ENCODE measurements at places on chromosomes 6 and 20.

DNA sequence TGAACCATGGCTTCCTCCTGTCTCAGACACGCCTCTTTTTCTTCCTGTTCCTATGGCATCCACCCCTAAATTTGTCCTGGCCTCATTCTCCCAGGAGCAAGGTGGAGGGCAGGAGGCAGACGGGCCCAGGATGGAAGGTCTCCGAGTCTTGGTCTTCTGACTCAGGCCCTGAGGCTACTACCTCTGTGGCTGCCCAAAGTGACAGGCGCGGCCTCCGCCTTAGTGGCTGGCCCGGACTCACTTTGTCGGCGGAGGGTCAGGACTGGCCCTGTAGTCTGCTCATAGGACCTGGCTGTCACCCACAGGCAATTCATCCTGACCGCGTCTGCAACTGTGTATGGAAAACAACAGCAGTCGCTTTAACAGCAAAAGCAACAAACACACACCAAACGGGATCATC, 263.1 kb upstream of the SUPT3H start:
- no peaks in the 10 kb centered on the region for H3K4me1 ChIP-seq
- no peaks in the 10 kb centered on the region for H3K36me3 ChIP-seq
- no peak overlapping the region for H3K27ac ChIP-seq
- H3K4me3 ChIP-seq, result no peak overlapping the region
- H3K27me3 ChIP-seq, result peaks cover 18% of the 10 kb centered on the region
- no peak for DNase-seq

DNA sequence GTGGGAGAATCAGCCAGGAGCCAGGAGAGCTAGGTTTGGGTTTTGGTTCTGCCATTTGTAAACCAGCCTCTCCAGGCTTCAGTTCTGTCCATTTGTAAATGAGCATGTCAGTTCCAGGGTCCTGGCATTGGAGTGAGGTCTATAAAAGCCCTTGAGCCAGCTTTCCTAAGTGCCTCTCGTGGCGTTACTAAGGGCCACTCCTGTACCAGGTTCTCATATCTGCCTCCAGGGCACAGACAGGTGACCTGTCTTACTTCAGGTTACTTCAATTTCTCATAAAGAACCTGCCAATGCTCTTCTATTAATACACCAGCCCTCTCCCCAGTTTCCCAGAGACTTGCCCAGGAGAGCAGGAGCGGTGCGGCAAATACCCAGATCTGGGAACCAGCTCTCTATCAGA, 101.9 kb downstream of the VEGFA start:
- peaks cover 6% of the 10 kb centered on the region for H3K27me3 ChIP-seq
- H3K4me3 ChIP-seq, result no peak overlapping the region
- DNase-seq, result no peak
- H3K4me1 ChIP-seq, result no peaks in the 10 kb centered on the region

GRCh38 chr6:161663682-161664081, 389.8 kb upstream of the AGPAT4 start:
- no peaks in the 10 kb centered on the region for H3K27me3 ChIP-seq
- no peak overlapping the region for H3K27ac ChIP-seq
- no peaks in the 10 kb centered on the region for H3K4me1 ChIP-seq
- H3K36me3 ChIP-seq, result no peaks in the 10 kb centered on the region
- no peak overlapping the region for H3K4me3 ChIP-seq
- peak; percentile 70 for DNase-seq

DNA sequence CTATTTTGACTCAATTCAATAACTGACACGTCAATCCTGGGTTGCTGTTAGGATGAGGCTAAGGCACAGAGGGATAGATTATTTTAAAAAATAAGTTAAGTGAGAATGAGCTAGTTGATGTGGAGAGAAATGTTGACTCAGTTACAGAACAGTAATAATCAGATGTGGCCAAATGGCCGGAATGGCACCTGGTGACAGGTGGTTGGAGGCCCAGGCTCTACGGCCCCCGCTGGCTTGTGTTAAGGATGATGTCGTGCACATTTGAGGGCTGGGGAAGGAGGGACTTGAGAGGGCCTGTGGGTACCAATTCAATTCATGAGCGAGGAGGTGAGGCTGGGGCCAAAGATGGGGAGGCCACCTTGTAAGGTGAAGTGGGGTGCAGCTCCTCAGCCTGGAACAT, 31.7 kb downstream of the APCDD1L start:
- no peak for DNase-seq
- H3K27me3 ChIP-seq, result no peaks in the 10 kb centered on the region
- H3K4me3 ChIP-seq, result no peak overlapping the region
- H3K36me3 ChIP-seq, result no peaks in the 10 kb centered on the region

- no peak for DNase-seq
- H3K4me3 ChIP-seq, result no peak overlapping the region
- no peak overlapping the region for H3K27ac ChIP-seq
- H3K36me3 ChIP-seq, result peaks cover 11% of the 10 kb centered on the region
- no peaks in the 10 kb centered on the region for H3K4me1 ChIP-seq
Observed at GRCh38 chr6:87484491-87484890, 11.7 kb downstream of the SLC35A1 start.

DNA sequence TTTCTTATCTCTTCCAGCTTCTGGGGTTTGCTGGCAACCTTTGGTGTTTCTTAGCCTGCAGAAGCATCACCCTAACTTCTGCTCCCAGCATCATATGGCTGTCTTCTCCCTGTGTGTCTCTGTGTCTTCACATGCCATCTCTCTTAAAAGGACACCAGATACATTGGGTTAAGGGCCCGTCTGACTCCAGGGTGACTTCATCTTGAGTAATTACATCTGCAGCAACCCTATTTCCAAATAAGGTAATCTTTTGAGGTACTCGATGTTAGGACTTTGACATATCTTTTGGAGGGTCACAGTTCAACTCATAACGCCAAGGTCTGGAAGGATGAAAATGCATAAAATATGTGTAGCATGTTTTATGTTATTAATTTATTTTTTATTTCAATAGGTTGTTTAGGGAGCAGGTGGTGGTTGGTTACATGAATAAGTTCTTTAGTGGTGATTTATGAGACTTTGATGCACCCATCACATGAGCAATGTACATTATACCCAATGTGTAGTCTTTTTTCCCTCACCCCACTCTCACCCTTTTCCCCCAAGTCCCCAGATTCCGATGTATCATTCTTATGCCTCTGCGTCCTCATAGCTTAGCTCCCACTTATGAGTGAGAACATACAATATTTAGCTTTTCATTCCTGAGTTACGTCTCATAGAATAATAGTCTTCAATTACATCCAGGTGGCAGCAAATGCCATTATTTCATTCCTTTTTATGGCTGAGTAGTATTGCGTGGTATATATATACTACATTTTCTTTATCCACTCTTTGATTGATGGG, 131.1 kb downstream of the TBXT start:
- no peaks in the 10 kb centered on the region for H3K27me3 ChIP-seq
- H3K27ac ChIP-seq, result no peak overlapping the region
- H3K4me1 ChIP-seq, result peaks cover 5% of the 10 kb centered on the region

- H3K27me3 ChIP-seq, result no peaks in the 10 kb centered on the region
- H3K27ac ChIP-seq, result peak overlapping the region; percentile 96
- peak overlapping the region; percentile 86 for H3K4me3 ChIP-seq
- H3K4me1 ChIP-seq, result peaks cover 11% of the 10 kb centered on the region
- no peak for DNase-seq
- peaks cover 22% of the 10 kb centered on the region for H3K36me3 ChIP-seq
Observed at GRCh38 chr6:131948692-131949619, 2.2 kb downstream of the CCN2 start.

DNA sequence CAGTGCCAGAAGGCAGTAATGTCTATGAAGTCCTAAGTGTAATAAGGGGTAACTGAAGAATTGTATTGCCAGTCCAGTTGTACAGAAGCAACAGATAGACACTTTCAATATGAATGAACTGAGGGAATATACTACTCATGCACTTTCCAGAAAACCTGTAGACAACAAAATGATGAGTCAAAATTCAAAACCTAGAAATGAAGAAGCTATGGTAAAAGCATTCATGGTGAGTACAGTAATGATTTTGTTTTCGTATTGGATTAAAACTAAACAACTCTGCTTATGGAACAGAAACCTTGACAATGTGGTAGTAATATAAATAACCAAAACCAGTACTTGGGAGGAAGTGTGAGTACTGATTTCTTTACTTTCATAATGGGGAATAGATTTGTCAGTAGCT, 35.0 kb downstream of the ARMC2 start:
- H3K4me1 ChIP-seq, result no peaks in the 10 kb centered on the region
- no peaks in the 10 kb centered on the region for H3K27me3 ChIP-seq
- H3K36me3 ChIP-seq, result no peaks in the 10 kb centered on the region
- DNase-seq, result no peak
- H3K27ac ChIP-seq, result no peak overlapping the region

DNA sequence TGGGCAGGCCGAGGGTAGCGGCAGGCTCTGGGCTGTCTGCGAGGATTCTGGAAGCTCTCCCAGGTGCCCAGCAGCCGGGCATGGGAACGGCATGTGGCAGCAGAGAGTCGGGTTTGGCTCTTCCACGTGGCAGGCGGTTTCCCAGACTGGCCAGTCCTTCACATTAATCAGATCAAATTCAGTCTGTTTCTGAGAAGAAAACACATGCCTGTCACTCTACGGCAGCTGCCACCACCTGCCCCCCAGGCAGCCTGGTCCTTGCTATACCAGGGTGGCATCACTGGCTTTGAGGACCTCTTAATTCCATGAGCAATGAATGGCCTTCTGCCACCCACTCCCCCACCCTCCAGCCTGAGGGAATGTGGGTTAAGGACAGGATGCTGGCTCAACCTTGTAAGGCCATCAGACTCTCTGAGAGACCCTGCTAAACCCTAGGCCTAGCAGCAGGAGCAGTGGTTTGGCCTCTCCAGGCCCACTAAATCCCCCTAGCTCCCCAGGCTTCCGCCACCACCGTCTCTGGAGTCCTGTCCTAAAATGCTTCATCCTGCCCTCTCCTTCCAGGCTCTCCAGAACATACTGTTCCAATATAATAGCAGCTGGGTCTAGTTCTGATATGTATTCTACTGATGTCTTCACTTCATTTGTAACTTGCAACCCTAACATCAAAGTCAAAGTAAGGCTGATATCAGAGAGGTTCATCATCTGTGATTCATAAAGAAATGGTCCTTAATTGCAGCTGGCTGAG, 47.8 kb downstream of the PLCG1 start:
- H3K27me3 ChIP-seq, result no peaks in the 10 kb centered on the region
- H3K4me3 ChIP-seq, result no peak overlapping the region
- H3K27ac ChIP-seq, result no peak overlapping the region
- peak; percentile 83 for DNase-seq
